Omental fat pad (tissue), 4 donors: ENCODE measurements at places on chromosomes 6 and 20.

DNA sequence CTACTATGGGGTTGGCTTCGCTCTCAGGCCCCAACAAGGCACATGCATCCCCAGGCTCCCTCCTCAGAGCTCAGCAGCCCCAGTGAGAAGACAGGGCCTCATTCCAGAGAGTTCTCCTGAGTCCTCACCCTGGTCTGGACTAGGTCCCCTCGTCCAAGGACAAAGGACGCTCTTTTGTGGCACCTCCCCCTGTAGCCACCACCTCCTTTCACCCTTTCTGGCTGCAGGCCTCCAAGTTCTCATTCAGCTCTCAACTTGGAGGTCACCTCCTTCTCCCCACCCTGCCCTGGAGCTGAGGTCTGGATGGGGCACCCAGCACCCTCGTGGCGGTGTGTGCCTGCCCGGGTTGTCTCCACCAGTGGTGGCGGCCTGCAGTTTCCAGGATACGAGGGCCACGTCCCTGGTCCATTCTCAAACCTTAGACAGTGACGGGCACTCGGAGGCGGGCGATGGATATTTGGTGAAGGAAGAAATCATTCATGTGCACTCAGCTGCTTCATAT, 2.5 kb downstream of the UNC93A start:
- DNase-seq, result no peak

- DNase-seq, result no peak
These were observed 40.6 kb upstream of the BMP6 start for GRCh38 chr6:7685276-7685675.

DNA sequence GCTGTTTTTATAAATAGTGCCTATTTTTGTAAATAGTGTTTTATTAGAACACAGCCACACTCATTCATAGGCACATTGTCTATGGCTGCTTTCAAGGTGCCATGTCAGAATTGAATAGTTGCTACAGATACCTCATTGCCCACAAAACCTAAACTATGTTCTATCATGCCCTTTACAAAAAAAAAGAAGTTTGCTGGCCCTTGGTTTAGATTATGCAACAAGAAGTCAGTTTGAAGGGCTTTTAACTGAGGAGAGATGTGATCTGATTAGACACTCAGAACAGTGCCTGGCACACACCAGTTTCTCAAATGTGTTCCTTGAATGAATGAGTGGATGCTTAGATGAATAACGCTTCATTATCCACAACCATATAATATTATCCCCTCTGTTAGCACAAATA, 366.1 kb downstream of the MAFB start:
- DNase-seq, result no peak

GRCh38 chr6:92977018-92977417, 442.3 kb downstream of the EPHA7 start:
- DNase-seq, result no peak

DNA sequence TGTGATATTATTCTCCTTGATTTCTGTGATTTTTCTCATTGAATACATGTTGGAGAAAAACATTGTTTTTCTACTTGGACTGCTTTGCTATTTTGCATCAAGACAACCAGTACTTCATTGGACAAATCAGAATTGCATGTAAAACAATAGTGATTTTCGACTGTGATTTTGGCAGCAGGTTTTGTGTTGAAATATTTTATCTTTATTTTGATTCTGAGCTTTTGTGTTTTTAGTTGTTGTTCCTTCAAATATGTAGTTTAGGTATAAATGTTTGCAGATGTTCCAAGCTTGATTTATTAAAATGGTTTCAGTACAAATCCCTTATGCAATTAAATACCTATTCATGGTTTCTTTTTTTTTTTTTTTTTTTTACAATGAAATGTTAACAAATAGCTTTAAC, 754.1 kb downstream of the DOK5 start:
- DNase-seq, result no peak

- DNase-seq, result no peak
These were observed 41.7 kb upstream of the TTPAL start for GRCh38 chr20:44433751-44434538.

DNA sequence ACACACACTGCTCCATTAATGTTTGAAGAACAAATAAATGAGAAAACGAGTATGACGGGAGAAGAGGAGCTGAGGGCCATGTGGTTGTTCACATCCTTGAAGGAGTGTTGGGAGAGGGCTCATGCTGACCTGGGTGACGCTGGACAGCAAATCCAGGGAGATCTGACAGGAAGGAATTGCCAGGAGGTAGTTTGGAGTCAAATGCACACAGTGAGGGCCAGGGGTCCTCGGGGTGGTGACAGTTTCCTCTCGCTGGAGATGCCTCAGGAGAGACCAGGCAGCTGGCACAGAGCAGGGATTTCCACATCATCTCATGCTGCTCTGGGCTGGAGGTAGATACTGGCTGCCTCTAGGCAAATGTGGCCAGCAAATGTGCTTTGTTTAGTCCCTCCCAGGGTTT, 2.0 kb upstream of the TMEM181 start:
- no peak for DNase-seq

GRCh38 chr20:32664678-32665159, 9.0 kb downstream of the C20orf203 start:
- no peak for DNase-seq

DNA sequence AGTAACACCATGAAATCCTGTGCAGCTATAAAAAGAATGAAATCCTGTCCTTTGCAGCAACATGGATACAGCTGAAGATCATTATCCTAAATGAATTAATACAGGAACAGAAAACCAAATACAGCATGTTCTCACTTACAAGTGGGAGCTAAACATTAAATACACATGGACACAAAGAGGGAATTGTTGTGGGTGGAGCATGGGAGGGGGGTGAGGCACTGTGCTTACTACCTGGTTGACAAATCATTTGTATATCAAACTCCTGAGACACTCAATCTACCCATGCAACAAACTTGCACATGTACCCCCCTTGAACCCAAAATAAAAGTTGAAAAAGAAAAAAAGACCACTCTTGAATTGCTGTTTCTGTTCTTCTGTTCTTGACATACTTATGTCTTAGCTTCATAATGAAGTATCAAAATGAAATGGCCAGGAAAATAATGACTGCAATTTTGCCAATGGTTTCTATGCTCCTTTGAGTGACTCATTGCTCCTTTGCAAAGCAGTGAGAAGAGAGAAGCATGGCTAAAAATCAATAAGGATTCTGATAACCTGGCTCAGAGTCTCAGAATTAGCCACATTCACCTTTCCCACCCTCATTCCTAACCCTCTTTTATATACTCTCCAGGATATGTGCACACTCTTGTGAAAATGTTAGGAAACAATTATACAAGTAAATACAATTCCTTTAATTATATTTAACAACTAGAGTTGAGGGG, 71.0 kb downstream of the CYP39A1 start:
- no peak for DNase-seq

GRCh38 chr6:20538907-20539306, 4.7 kb downstream of the CDKAL1 start:
- DNase-seq, result no peak

- no peak for DNase-seq
These were observed 380.9 kb upstream of the RGS17 start for GRCh38 chr6:153511896-153512496.

GRCh38 chr20:20812136-20812535, 99.7 kb upstream of the RALGAPA2 start:
- no peak for DNase-seq

DNA sequence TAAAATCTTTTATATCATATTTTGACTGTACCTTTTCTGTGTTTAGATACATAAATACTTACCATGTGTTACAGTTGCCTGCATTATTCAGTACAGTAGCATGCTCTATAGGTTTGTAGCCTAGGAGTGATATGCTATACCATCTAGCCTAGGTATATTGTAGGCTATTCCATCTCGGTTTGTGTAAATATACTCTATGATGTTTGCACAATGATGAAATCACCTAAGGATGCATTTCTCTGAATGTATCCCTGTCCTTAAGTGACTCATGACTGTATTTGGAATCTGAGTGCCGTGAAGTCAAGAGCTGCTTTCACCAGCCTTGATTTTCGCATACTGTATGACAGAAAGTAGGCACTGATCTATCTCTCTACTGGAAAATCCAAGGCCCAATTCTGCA, 129.9 kb downstream of the UTRN start:
- DNase-seq, result no peak

DNA sequence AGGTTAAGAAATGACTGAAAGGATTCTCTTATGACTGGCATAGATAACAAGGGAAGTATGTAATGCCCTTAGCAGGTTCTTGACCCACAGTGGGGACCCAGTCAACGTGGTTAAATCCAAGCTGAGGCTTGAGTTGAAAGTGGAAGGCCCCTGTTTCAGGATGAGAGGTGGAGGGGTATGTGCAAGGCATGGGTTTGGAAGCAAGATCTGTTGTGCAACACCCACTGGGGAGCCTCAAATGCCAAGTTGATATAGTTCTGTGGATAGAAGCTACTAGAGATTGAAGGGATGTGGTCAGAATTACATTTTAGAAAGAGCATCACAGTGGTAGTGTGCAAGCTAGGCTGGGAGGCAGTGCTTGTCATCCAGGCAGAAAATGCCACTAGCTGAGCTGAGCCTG, 5.1 kb downstream of the PABPC1L start:
- DNase-seq, result no peak

DNA sequence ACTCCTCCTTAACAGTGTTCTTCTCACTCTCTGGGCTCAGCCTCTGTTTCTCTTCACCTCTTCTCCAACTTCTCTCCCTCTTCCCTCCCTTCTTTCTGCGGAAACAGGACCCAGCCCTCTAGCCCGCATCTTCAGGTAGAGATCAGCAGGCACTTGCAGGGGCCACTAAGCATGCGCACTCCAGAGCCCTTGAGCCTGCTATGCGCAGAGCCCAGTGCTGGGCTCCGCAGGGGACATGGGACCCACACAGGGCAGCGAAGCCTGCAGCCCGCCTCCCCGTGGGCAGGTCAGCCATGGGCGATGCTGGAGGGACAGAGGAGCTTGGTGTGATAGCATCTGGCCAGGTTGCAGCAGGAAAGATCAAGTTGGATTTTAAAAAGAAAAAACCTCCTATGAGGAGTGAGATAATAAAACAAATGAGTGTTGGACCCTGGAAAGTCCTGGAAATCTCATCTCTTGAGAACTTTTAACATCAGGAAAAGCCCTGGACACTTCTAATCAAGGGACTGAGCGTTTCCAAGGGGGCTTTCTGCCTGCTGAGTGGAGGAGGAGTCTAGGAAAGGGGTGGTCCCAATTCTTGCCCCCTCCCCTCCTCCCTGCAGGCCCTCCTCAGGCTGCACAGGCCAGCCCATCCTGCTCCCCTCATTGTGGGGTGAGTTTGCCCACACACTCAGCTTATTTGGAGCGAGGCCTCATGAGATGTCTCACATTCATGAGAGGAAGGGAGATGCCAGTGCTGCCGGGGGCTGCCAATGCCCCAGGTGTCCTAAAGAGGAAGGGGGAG, 71.9 kb downstream of the MDGA1 start:
- DNase-seq, result no peak

DNA sequence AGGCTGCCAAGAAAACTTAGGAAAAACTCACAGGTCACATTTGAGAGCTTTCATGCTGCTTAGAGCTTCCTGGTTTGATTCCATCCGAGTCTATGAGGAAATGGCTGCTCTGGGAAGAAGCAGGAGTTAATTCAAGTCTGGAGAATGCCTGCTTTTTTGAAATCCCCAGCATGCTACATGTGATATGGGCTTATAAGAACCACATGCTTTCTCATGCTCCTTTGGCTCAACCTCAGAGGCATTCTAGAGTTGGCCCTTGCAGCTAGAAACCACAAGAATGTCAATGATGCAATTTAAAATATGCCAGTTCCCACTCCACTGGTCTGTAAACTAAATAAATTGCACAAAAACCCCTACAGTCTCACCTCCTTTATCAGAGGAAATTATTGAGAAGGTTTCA, 142.9 kb upstream of the OLIG3 start:
- DNase-seq, result no peak

DNA sequence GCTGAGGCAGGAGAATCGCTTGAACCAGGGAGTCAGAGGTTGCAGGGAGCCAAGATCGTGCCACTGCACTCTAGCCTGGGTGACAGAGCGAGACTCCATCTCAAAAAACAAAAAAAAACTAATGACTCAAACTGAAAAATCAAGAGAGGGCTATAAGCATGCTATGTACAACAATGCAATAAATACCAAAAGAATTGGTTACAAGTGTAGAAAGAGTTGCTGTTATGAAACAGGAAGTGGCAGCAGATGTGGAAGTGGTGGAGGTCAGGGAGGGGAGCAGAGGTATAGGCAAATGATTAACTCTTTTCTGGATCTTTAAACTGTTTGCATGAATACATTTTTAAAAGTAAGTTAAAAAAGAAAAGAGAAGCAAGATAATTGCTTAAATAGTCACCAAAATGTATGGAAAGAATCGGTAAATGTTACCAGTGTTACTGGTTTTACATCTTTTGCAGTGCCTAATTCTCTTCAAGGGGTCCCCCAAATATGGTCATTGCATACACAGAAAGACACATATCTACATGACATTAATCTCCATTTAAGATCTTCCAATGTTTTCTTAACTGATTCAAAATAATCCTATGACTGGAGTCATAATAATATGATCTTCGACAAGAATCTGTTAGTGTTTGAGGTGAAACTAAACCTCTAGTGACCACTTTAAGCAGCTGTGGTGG, 15.0 kb downstream of the CALHM6 start:
- no peak for DNase-seq

DNA sequence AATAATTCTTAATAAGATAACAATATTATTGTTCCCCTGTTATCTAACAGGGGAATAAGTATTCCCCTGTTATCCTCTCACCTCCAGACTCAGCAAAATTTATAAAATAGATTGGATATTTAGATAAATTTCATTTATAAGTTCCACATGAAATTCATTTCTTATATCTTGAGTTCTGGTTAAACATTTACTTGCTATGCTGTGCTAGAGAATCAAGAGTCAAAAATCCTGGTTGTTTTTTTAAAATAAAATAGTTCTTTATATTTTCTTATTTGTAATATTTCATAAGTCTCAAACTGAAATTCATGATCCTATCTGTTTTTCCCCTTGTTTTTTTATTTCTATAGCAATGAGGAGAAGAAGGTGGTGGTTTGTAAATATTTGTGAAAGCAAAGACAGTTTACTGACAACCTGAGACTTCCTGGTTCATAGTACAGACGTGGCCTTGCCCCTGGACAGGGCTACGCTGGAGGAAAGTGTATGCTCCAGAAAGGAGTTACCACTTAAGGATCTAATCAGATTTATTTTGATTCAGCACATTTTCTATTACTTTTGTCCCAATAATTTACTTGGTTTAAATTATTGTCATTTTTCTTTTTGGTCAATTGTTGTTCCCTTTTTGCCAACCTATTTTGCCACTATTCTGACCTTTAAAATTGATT, 37.8 kb upstream of the MARCKS start:
- no peak for DNase-seq

GRCh38 chr20:19830211-19830785, 72.2 kb downstream of the RIN2 start:
- no peak for DNase-seq

- no peak for DNase-seq
These were observed 20.2 kb downstream of the COL11A2 start for GRCh38 chr6:33171880-33172687.

DNA sequence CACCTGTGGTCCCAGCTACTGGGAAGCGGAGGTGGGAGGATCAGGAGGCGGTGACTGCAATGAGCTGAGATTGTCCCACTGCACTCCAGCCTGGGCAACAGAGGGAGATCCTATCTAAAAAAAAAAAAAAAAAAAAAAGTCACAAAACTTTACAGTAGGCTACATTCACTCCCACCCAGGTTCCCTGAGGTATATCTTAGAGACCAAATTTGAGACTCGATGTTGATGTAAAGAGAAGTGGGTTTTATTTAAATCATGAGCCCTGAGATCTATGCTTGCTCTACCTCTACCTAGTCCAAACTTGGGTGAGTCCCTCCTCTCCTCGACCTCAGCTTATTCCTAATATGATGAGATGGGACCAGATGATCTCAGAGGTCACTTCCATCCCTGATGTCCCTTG, 8.8 kb upstream of the DEF6 start:
- no peak for DNase-seq
